ENCODE measurements at places on chromosomes 3 and 15.

DNA sequence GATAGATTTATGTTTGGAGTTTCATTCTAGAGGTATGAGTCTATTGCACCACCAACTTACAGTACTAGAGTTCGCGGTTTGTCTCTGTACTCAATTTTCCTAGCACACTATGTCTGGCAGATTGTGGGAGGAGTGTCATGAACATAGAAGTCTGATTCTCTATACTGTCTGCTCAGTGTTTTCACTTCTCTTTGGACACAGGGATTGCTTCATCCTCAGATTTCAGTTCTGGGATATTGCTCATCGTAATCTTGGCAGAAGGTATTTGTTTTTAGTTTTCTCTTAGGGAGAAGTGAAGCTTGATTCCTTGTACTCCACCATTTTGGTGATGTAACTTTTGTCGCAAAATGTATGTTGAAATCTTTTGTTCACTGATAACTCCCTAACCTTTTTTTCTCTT lies 27.8 kb upstream of the AZI2 start:
- DNase-seq, result no peak

DNA sequence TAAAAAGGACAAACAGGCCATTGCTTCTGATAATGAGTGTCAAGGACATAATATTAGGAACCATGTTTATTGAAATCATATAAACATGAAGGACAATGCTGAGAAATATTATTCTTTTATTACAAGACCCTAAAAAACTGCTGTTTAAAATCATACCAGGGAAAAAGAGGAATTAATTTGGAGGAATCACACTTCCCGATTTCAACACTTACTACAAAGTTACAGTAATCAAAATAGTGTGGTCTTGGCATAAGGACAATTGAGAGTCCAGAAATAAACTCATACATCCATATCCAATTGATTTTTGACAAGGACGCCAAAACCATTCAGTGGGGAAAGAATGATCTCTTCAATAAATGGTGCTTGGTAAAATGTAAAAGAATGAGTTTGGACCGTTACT lies 13.0 kb downstream of the CYP1A1 start:
- DNase-seq, result no peak

GRCh38 chr15:78625606-78626280 lies 4.9 kb upstream of the CHRNA3 start:
- DNase-seq, result no peak

DNA sequence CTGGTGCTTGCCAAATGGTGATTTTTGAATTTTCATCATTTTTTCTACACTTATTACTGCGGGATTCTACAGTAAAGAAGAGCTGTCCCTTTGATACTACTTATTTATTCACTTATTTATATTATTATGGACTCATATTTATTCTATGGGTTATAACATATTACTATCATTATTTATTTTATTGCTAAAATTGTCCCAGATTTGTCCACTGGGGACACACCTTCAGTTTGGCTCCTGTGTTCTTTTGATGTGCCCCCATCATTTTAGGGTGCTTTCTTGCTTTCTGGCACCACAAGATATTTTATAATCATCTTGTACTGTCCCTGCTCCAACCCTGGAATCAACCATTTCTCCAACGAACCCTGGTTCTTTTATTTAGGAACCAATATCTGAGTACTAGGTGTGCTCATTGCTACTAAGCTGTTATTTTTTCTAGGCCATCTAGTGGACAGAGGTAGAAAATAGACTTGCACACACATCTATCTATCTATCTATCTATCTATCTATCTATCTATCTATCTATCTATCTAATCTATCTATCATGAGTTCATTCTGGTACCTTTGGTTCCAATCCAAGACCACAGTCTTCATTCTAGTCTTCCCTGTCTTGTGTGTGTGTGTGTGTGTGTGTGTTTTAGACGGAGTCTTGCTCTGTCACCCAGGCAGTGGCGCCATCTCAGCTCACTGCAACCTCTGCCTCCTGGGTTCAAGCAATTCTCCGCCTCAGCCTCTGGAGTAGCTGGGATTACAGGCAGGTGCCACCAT lies 16.0 kb downstream of the SLC22A14 start:
- no peak for DNase-seq

DNA sequence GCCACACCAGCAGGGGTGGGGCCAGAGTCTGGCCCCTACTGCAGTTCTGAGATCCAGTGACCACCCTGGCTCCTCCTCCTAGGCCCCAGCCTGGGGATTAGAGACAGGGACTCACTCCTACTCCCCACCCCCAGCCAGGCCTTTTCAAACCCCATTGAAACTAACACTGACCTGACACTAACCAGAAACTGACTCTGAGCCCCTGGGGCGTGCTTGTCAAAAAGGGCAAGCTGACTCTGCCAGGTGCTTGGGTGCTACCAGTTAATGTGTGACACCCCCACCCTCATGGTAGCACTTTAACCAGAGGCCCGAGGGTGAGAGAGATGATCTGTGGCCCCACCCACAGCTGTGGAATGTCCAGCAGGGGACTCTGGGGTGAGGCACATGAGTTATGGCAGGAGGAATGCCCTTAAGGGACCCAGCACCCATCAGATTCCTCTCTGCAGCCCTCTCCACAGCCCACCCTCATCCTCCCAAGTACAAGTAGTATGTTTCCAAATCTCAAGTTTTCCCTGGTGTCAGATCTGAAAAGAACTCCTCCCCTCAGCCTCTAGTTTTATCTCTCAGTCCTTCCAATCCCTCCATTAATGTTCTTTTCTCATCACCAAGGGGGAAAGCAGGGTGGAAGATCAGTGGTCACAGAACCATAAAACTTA lies 1.4 kb downstream of the PTH1R start:
- no peak for DNase-seq

Measured in NCI-H446 (cell line).